ENCODE measurements at places on chromosomes 1 and 21. TPM values are rescaled to one million over a fixed set of nuclear protein-coding genes. Genes with fewer than 3 reads are reported as not detected.

DNA sequence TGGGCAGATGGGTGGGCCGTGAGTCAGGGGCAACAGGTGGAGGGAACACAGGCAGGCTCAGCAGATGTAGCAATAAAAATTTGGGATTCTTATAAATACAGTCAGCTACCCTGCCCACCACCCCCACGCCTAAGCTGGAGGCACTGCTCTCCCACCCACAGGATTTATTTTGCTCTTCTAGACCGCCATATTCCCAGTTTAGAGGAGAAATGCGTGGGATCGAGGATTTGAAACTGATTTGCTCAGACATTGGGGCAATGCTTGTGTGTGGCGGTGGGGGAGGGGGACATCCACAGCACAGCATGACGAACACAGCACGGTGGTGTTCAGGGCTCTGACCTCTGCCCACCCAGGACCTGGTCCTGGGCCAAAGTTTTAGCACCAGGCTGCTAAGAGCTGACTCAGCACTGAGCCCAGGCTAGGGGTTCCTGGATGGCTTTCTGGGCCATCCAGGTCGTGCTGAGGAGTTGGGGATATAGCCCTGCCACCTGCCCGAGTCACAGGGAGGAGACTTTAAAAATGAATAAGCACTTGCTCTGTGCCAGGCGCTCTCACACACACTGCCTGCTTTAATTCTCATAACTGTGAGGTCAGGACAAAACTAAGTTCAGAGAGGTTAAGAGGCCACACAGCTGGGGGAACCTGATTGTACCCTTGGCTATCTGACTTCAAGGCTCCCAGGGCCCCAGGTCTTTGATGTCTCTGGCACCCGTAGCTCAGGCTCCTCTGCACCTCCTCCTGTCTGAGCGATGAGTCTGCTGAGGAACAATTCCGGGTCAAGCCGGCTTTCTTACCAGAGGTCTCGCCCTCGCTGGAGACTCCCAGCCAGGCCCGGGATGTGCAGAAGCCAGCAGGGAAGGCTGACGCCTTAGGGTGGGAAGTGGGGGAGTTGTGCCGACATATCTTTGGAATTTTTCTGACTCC, 29.4 kb upstream of the CSF1 start:
- DNase-seq: no peak

- DNase-seq: no peak
Observed at GRCh38 chr1:100565533-100565932, 27.6 kb downstream of the GPR88 start.

FAM72C gene
- 5.4 TPM for total RNA-seq

KLHDC7A gene
- 7.2 TPM for total RNA-seq

TBX19 gene
- 2.2 TPM for total RNA-seq

HTR1D gene
- 2.6 TPM for total RNA-seq

- DNase-seq: peak; percentile 47
Observed at GRCh38 chr1:181341026-181341632, 142.2 kb upstream of the CACNA1E start.

FGR gene
- total RNA-seq: 0.09 TPM

- no peak for DNase-seq
Observed at GRCh38 chr1:197733324-197733723, 42.0 kb downstream of the DENND1B start.

- no peak for DNase-seq
Observed at GRCh38 chr1:230701895-230702768, 11.8 kb downstream of the AGT start.

- DNase-seq: peak; percentile 66
Observed at GRCh38 chr1:68149907-68150306, 82.4 kb downstream of the WLS start.

LMOD1 gene
- total RNA-seq: 0.60 TPM

KCNH1 gene
- total RNA-seq: 3.2 TPM

ARMH1 gene
- total RNA-seq: 4.6 TPM

DNA sequence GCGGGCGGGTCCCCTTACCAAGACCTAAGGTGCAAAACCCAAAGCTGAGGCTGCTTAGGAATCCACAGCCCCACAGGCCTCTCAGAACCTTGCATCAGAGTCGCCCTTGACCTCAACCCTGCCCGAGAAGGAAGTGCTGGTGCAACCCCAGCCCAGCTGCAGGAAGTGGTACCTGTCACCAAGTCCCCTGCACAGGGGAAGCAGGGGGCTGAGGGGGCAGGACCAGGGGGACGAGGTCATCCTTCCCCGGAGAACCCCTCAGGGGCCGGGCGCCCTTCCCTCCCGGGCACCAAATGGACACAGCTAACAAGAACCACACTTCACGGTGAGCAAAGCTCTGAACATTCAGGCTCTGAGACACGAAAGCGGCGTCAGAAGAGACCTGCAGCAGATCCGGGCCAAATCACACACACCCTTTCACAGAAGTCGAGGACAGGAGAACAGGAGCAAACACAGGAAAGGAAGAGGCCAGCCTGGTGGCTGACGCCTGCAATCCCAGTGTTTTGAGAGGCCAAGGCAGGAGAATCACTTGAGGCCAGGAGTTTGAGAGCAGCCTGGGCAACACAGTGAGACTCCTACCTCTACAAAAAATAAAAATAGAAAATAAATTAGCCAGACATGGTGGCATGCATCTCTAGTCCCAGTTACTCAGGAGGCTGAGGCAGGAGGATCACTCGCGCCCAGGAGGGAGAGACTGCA, 6.4 kb downstream of the ITGB2 start:
- DNase-seq: no peak
